Uterus (tissue), 4 donors: ENCODE measurements at places on chromosomes 3 and 15. TPM values are rescaled to one million over a fixed set of nuclear protein-coding genes. Genes with fewer than 3 reads are reported as not detected.

Gene FMN1
- 1.3 TPM for total RNA-seq

Gene PSTPIP1
- 1.3 TPM for total RNA-seq

Gene AVEN
- 19.7 TPM for total RNA-seq

Gene ADAMTS17
- not detected for total RNA-seq

Gene TLR9
- not detected for total RNA-seq

Gene SCAMP5
- total RNA-seq = 2.6 TPM

Gene MIX23
- not detected for total RNA-seq

Gene RAB6B
- 6.0 TPM for total RNA-seq

Gene DGKG
- 1.9 TPM for total RNA-seq

Gene LMAN1L
- total RNA-seq = 1.5 TPM
